ENCODE measurements at places on chromosomes 3 and 15.

- DNase-seq, result no peak
Observed at GRCh38 chr3:46926871-46927717, 49.5 kb downstream of the CCDC12 start.

GRCh38 chr15:31397851-31398661, 71.4 kb downstream of the KLF13 start:
- no peak for DNase-seq

- DNase-seq, result no peak
Observed at GRCh38 chr3:46725621-46726314, 8.1 kb upstream of the PRSS50 start.

GRCh38 chr15:90327311-90327710, 24.8 kb upstream of the ZNF774 start:
- DNase-seq, result no peak
